ENCODE measurements at places on chromosomes 4 and X.

- DNase-seq = no peak
Observed at GRCh38 chr4:13097971-13098370, 386.2 kb downstream of the RAB28 start.

DNA sequence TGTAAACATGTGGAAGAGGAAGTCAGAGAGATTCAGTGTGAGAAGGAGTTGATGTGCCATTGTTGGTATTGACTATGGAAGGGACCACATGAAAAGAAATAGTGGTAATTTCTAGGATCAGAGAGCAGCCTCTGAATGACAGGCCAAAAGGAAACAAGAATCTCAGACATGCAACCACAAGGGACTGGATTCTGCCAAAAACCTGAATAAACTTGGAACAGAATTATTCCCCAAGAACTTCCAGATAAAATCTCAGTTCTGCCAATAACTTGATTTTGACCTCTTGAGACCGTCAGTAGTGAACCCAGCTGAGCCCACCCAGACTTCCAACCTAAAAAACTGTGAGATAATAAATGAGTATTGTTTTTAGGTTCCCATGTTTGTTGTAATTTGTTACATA, 653.6 kb upstream of the NR3C2 start:
- no peak for DNase-seq

- DNase-seq = no peak
Observed at GRCh38 chr4:157776930-157777528, 395.8 kb downstream of the GASK1B start.

DNA sequence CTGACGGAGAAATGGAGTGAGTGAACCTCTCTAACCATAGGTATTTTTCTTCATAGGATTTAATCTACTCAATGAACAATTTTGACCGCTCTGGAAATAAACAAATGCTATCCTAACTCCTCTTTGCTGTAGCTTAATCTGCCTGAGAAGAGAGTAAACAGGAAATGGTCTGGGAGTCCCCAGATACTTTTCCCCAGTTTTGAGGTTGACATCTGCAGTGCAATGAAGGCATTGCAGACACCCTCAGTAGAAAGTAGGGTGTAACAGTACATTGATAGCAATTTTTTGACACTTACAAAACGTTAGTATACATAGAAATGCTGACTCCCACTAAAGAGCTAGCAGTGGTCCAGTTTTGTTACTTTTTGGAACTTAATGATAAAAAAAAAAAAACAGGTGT, 495.9 kb upstream of the FAM241A start:
- no peak for DNase-seq

DNA sequence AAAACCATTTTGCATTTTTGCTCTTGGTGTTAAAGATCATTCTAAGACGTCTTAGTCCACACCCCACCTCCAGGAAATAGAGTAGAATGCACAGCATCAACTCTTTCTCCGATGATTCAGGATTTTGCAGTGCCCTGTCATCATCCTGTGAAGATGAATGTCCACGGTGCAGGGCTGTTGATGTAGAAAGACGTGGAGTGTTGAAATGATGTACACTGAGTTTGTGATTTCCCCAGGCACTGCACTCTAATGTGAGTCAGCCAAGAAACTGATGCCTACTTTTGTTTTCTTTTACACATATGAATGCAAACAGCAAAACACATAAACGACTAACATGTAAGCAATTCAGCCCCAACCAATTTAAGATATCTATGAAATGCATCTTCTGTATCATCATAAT, 10.5 kb downstream of the LGI2 start:
- DNase-seq = no peak

GRCh38 chr4:182901337-182901736, 15.8 kb downstream of the DCTD start:
- DNase-seq = no peak

- DNase-seq = no peak
Observed at GRCh38 chrX:3771766-3772165, 58.3 kb upstream of the PRKX start.

- DNase-seq = peak; percentile 69
Observed at GRCh38 chr4:155667568-155668511, 1.2 kb downstream of the GUCY1A1 start.
